Sigmoid colon (tissue), 7 donors: ENCODE measurements at places on chromosomes 7 and 10.
A peak's percentile ranks its signal among the peaks of the same experiment; 100 is the strongest.

- no peak for DNase-seq
Observed at GRCh38 chr7:23072922-23073321, 32.7 kb upstream of the KLHL7 start.

- DNase-seq, result no peak
Observed at GRCh38 chr10:21493784-21494183, 31.7 kb downstream of the SKIDA1 start.

- DNase-seq, result no peak
Observed at GRCh38 chr7:44853391-44853790, 5.5 kb upstream of the H2AZ2 start.

DNA sequence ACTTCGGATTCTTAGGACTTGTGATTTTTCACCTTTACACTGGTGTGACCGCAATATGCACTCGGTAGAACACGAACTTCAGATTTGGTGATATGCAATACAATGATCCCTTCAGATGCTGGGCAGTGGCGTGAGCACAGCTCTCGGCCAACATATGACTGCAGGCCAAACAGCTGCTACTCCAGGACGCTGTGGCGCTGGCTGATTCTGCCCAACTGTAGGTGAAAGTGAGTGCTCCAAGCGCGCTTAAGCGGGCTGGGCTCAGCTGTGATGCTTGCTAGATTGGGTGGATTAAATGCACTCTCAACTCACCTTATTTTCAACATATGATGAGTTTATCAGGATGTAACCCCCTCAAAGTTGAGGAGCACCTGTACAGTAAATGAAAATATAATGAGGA is 137.6 kb upstream of the RET start:
- peak; percentile 34 for DNase-seq

GRCh38 chr10:86664341-86665217 is 3.7 kb upstream of the LDB3 start:
- DNase-seq, result no peak

- no peak for DNase-seq
Observed at GRCh38 chr7:151483711-151483983, 36.0 kb downstream of the RHEB start.

DNA sequence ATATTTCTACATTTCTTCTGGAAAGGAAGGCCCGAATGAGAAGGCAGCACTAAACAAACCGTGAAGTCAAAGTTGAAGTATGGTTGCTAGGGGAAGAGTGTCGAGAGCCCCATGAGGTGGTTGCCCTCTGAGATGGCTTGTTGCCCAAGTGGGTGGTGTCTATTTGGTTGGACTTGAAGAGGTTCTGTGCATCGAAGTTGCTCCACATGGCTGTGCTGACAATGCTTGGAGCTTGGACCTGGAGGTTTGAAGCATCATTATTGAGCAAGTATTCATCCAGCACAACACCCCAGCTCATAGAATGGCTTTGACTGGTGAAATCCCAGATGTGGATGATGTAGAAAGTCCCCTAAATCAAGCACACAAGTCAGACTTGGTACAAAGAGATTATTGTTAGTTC is 165.2 kb upstream of the CDCA7L start:
- DNase-seq, result no peak
